Stimulated activated CD8-positive, alpha-beta memory T cell treated with anti-CD3 and anti-CD28 coated beads, Interleukin-7, amount 100 ng/mL, for 4 hours (primary cell): ENCODE measurements at places on chromosomes 4 and X.

- DNase-seq, result no peak
Observed at GRCh38 chr4:81499840-81500239, 28.1 kb upstream of the RASGEF1B start.

GRCh38 chrX:150363561-150364346, 637 bp downstream of the MAMLD1 start:
- no peak for DNase-seq

DNA sequence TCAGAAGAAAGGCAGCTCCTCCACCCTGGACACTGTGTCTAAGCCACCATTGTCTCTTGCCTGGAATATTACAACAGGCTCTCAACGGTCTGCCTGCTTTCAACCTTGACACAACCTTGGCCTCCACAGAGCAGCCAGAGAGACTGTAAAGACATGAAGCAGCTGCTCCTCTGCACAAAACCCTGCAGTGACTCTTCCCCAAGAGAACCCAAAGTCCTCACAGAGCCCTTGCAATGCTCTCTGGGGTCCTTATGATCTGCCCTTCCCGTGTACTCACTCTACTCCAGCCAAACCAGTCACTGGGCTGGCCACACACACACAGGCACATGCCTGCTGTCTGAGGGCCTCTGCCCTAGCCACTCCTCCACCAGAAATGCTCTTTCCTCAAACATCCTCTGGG, 75.9 kb upstream of the CPEB2 start:
- DNase-seq, result no peak

DNA sequence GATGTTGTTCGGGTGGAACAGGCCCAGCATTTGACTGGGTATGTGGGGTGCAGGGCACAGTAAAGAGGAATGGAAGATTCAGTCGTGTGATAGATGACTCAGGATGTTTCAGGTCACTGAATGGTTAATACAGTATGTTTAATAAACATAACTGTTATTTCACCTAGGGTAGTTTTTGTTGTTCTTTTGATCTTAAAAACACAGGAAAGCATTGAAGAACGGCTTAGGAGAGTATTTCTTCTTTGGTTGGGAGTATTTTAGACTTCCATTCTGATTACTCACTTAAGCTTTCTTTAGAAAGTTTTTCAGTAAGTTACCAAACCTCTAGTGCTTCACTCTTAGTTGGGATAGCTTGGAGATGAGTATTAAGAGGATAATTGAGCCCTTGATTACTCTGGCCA, 62.3 kb downstream of the STAG2 start:
- no peak for DNase-seq

- no peak for DNase-seq
Observed at GRCh38 chr4:185142564-185142911, 528 bp upstream of the SLC25A4 start.
